ENCODE measurements at places on chromosomes 4 and X.

DNA sequence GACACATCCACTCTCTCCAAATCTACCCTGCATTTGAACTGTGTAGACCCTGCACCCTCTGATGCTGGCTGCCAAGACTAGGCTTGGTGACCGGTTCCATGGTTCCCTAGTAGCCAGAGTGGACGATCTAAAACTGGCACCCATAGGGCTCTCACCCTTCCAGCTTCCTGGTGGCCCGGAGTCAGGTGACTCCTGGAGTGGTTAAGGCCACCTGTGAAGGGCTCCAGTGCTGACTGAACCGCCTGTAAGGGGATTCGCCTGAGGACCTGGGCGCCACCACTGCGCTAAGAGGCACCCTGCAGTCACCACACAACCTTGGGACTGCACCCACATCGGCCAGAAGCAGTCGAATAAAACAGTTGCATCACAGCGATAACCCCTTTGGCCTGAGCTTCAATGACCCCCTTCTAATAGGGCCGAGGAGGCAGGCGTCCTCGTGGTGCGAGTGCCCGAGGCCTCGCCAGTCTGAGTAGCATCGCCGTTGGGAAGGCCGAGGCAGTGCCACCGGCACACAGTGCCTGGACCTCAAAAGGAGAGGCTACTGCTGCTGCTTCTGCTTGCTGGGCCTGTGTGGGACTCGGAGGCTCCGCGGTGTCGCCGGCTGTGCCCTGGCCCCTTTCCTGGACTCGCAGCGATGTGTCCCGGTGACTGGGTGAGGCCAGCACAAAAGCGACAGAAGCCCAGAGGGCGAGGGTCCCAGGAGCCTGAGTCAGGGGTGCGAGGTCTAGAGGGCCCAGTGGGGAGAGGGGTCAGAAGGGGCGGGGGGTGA, 6.5 kb downstream of the HMX1 start:
- no peak for DNase-seq

GRCh38 chr4:121192480-121192879, 28.4 kb upstream of the TNIP3 start:
- peak; percentile 15 for DNase-seq

- no peak for DNase-seq
Observed at GRCh38 chr4:86218746-86219473, 140.9 kb downstream of the MAPK10 start.

DNA sequence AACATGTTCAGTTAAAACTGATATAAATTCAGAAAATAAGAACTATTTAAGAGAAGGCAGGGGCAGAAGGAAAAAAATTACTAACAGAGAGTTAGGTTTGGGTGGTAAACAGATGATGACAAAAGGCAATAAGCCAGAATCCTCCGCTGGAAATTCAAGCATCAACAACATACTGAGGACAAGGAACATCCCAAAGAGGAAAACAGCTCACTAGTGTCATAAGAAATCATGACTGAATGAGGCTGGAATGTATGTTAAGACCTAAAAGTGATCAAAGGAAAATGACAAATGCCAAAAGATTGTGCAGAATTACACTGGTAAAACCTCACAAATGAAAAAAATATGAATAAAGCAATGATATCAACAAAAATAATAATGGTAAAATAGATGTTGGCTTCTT, 88.4 kb downstream of the WDFY3 start:
- DNase-seq: no peak

DNA sequence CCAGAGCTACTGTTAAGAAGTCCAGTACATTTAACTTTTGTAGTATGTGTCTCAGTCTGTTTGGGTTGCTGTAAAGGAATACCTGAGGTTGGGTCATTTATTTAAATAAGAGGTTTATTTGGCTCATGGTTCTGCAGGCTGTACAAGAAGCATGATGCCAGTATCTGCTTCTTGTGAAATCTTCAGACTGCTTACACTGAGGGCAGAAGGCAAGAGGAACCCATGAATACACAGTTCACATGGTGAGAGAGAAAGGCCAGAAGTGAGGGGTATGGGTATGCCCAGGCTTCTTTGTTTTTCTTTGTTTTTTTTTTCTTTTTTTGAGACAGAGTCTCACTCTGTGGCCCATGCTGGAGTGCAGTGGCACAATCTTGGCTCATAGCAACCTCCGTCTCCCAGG, 6.0 kb upstream of the CISD2 start:
- DNase-seq: no peak
